Fibroblast of gingiva (primary cell): ENCODE measurements at places on chromosomes 6 and 20.

DNA sequence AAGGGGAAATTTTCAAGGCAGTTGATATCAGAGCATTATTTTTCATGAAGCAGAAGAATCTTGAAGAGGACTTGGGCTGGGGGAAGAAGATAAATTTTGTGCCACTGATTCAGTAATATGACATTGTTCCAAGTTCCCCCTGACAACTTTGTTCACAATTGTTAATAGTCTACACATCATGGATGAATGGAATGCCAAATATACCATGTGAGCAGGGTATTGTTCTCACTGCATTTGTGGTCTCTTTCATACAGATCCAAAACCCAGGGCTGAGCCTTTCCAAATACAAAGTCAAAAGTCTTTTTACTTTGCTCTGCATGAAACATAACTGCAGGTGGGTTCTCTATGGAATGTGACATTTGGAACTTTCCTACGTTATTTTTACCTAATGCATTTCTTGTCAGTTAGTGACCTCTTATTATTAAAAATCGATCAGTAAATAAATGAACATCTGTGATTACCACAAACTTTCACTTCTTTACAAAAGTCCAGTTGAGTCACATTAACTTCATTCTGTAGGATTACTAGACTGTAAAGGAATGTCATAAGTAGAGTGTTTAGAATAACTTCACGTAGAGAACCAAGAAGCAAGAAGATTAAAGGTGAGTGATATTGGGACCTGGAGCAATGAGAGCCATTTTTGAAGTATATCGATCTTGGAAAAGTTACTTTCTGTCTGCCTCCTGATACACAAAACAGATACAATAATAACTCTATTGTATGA, 100.9 kb downstream of the RCAN2 start:
- DNase-seq, result no peak

DNA sequence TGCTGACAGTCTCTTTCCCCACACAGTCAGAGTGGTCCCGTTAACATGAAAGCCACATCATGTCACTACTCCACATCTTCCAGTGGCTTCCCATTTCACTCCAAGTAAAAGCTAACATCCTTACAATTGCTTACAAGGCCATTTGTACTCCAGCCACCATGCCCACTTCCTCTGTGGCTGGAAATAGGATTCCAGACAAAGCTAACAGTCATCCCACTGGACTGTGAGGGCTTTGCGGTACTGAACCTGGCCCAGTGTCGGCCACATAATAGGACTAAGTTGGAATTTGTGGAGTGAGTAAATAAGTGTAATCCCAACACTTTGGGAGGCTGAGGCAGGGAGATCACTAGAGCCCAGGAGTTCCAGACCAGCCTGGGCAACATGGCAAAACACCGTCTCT, 10.9 kb downstream of the CCM2L start:
- no peak for DNase-seq

GRCh38 chr20:50038574-50038991, 55.8 kb downstream of the SNAI1 start:
- no peak for DNase-seq

- DNase-seq, result no peak
Observed at GRCh38 chr20:31577194-31577593, 27.9 kb upstream of the ID1 start.

DNA sequence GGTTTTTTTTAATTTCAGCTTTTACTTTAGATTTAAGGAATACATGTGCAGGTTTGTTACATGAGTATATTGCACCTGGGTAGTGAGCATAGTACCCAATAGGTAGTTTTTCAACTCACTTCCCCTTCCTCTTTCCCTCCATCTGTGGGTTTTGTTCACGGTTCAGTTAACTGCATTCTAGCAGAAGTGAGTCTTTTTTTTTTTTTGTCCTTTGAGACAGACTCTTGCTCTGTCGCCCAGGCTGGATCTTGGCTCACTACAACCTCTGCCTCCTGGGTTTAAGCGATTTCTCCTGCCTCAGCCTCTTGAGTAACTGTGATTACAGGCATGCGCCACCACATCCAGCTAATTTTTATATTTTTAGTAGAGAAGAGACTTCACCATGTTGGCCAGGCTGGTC, 8.7 kb downstream of the UBR2 start:
- DNase-seq, result peak; percentile 2

DNA sequence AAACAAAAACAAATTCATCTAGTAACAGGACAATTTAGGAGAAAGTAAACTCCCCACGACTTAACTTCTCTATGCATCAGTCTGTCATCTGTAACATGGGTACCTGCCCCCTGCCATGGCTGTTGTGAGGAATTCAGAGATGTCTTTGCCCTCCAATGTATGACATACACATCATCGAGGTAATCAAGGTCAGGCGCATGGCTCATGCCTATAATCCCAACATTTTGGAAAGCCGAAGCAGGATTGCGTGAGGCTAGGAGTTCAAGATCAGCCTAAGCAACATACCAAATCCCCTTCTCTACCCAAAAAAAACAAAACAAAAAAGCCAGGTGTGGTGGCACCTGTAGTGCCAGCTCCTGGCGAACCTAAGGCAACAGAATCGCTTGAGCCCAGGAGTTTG, 9.0 kb downstream of the EEF1A1 start:
- no peak for DNase-seq

DNA sequence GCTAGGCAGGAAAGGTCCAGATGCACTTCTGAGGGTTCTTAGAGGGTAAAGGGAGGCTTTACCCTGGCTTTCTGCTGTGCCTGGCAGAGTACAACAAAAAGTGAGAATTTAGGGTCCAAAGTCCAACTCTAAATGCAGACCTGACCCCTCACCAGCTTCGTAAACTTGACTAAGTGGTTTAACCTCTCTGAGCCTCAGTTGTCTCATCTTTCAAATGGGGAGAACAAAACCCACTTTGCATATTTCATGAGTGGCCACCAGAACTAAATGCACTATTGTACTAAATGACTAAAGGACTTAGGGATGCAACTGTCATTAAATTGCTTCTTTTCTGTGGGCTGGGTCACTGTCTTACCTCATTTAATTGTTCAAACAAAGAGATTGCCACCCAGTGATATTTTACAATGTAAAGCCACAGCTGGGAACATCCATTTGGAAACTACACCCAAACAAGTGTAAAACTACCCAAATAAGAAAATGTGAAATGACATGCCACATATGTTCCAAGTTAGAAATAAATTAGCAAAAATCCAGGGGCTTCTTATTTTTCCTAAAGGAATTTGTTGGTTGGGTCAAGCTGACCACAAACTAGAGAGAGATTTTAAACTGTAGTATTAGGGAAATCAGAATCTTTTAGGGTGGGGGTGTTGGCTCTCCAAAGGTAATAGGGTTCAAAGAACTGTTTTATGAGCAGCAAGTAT, 48.3 kb upstream of the RIN2 start:
- no peak for DNase-seq

DNA sequence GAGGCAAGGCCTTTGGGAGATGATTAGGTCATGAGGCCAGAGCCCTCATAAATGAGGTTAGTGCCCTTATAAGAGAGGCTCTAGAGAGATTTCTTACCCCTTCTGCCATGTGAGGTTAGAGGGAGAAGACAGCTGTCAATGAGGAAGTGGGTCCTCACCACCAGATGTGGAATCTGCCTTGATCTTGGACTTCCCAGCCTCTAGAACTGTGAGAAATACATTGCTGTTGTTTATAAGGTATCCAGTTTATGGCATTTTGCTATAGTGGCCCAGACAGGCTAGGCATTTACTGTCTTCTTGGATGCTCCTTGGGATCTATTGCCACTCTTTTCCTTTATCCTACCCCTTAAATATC, 57.1 kb upstream of the CITED2 start:
- no peak for DNase-seq

DNA sequence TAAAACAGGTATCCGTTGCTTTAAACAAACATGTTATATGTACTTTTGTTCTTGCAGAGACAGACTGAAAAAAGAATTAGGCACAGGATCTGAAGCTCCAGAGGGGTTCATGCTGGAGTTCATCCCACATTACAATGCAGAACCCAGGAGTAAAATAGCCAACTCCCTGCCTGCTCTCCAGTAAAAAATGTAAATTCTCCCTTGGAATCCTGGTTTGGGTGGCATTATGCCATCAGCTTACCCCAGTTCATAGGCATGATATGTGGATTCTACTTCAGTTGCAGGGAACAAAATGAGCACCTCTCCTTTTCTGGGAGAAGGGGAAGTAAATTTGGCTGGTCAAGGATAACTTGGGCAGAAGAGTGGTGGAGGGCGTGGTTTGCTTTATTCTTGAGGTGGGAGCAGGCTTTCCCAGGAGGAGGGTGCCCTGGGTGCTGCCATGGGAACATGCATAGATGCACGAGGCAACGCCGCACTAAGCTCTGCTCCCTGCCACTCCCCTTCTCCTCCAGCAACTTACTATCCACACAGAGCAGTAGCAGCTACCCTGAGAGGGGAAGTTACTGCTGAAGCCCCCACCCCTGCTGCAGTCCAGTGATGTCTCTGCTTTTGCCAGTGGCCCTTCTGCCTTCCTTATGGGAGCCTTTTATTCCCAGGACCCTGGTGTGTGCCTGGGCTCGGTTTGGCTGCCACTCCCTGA, 71.6 kb upstream of the GLP1R start:
- DNase-seq, result no peak

GRCh38 chr20:20561172-20561571, 151.3 kb downstream of the RALGAPA2 start:
- DNase-seq, result no peak

- no peak for DNase-seq
Observed at GRCh38 chr6:15887491-15888461, 224.9 kb upstream of the DTNBP1 start.

- no peak for DNase-seq
Observed at GRCh38 chr6:151539506-151540268, 45.9 kb downstream of the CCDC170 start.

GRCh38 chr6:80623066-80623815, 516.8 kb downstream of the BCKDHB start:
- DNase-seq, result no peak

GRCh38 chr6:137903274-137903932, 36.3 kb downstream of the TNFAIP3 start:
- DNase-seq, result no peak

DNA sequence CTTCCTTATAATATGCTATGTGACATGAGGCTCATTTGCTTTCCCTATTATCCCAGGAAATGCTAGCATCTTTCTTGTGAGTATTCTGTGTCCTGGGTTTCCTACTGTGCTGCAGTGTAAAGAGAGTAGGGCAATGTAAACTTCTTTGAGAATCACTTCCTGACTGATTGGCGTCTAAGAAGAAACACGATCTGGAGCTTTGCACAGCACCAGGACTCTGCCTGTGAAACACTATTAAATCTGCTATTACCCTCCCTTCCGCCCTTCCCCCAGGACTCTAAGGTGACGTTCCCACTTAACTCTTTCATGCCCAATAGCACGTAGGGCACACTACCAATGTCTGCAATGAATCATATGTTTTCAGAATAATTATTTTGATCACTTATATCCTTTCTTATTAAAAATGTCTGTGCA, 607.3 kb upstream of the CITED2 start:
- DNase-seq, result peak; percentile 86

DNA sequence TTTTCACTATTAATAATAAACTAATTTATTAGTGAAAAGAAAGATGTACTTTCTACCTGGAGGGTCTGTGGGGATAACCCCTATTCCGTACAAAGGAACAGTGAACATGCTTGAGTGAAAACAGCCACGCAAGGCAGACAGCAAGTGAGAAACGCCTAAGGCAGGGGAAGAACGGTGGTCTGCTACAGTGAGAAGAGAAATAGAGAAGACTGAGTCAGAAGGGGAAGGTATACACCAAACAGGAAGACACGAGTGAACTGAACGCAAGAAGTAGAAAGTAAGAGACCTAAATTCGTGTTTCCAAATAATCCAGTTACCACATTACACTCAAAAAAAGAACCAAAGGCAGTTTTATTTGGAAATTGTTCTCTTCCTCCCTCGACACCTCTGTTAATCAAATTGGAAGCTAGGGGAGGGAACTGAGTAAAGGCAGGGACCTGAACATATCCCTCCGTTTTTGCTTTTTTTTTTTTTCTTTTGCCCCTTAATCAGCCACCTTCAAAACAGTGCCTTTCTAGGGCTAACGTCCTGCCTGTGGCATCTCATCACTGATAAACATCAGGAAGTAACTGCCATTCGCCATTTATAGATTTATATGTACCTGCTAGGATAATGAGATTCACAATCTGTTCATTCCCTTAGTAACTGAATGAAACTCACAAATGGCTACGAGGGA, 48.9 kb downstream of the ATXN1 start:
- no peak for DNase-seq

GRCh38 chr6:119476554-119476953, 127.0 kb upstream of the MAN1A1 start:
- DNase-seq, result no peak

- DNase-seq, result peak; percentile 71
Observed at GRCh38 chr6:127198549-127198948, 68.1 kb upstream of the RNF146 start.

GRCh38 chr6:157222201-157222981, 100.9 kb downstream of the TMEM242 start:
- no peak for DNase-seq

- no peak for DNase-seq
Observed at GRCh38 chr20:20358801-20359200, 9.1 kb upstream of the INSM1 start.

DNA sequence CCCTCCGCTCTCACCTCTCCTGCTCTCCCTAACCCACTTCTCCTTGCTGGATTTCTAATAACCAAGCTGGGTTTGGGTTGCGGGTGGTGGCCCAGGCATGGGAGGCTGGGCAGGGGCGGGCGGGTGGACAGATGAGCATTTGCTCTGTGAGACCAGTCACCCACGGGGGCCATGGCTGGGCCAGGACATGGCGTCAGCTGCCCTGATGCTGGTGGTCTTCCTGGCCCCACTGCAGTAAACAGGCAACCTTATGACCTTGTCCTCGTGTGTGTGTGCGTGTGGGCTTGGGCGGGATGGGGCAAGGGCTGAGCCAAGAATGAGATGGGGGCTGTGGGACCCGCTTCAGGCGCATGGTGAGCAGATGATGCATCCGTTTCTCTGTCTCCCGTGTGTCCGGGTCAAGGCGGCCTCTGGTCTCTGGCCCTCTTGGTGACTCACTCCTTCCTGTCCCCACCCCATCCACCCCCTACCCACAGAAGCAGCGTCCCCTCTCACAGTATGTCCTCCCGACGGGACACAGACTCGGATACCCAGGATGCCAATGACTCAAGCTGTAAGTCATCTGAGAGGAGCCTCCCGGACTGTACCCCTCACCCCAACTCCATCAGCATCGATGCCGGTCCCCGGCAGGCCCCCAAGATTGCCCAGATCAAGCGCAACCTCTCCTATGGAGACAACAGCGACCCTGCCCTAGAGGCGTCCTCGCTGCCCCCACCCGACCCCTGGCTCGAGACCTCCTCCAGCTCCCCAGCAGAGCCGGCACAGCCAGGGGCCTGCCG, 41.4 kb upstream of the MYL9 start:
- no peak for DNase-seq
